ENCODE measurements at places on chromosomes 2 and 18.

DNA sequence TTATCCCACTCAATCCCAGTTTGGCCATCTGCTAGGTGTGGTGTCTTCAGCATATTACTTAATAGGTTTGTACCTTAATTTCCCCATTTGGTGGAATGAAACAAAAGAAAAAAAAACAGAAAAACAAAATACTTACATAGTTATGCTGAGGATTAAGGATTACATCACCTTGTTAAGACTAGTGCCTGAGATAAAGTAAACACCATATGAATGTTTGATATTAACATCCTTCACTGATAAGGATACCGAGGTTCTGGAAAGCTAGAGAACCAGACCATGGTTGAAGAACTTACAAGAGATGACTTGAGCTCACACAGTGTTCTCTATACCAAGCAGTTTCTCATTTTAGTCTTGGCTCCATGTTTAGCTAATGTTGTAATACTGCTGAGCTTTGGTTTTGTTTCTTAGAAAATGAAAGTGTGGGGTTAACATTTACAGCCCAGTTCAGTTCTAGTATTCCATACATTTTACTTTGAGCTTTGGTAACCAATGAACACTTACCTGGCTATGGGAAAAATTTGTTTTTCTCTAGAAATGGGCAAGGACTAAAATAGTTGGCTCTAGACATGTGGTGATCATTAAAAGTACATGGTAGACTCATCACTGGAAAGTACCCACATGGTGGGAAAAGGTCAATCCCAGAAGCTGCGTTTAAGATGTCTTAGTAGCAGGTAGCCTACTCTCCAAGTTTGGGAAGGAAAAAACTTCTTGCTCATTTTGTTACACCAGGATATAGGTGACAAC is 5.8 kb upstream of the GPD2 start:
- no peak for DNase-seq

DNA sequence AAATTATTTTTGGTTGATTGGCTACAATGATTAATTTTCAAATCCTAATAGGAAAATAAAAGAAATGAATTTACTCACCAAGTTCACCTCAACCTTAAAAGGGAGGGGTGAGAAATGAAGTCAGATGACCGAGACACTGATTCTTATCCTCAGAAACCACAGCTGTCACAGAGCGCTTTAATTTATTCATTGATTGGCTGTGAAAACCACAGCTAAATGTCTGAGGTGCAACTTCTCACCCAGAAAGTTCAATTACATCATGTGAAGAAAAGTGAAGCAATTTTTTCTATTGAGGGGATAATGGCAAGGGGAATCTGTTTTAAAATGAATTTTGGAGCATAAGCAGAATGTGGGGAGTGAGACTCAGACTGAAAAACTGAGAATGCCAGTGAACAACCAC is 128.4 kb downstream of the RNF152 start:
- no peak for DNase-seq

DNA sequence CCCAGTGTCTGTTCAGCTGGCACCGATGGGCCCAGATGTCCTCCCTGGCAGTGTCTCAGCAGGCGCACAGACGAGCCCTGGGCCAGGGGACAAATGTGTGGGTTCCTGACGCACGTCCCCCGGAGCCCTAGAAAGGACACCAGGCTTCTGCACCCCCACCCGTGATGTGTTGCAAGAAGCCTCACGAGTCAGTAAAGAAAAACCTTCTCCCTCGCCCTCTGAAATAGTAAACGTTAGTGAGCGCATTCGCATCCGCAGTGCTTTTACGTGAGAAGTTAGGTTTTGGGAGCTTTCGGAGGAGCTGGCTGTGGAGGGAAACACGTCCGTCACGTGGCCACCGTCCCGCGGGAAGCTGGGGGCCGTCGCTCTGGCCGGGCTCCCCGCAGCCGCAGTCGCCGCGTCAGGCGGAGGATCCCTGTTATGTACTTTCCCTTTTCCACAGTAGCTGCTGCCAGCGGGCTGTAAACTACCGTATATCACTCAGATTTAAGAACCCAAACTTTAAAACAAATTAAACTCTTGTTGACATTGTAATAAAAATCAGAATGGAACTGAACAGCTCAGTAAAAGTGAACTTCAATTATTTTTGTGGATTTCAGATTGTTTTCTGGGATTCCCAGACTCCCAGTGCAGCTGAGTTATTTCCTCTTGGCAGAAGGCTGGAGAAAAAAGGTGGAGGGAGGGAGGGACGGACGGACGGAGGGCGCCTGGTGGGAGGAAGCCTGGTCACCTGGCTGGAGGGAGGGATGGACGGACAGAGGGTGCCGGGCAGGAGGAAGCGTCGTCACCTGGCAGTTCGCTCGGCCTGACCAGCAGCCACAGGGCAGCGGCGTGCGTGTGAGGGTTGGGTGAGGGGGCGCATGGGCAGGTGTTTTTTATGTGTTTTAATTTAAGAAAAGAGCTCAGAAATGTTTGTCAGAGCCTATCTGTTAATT is 112.1 kb downstream of the NFATC1 start:
- DNase-seq: no peak

DNA sequence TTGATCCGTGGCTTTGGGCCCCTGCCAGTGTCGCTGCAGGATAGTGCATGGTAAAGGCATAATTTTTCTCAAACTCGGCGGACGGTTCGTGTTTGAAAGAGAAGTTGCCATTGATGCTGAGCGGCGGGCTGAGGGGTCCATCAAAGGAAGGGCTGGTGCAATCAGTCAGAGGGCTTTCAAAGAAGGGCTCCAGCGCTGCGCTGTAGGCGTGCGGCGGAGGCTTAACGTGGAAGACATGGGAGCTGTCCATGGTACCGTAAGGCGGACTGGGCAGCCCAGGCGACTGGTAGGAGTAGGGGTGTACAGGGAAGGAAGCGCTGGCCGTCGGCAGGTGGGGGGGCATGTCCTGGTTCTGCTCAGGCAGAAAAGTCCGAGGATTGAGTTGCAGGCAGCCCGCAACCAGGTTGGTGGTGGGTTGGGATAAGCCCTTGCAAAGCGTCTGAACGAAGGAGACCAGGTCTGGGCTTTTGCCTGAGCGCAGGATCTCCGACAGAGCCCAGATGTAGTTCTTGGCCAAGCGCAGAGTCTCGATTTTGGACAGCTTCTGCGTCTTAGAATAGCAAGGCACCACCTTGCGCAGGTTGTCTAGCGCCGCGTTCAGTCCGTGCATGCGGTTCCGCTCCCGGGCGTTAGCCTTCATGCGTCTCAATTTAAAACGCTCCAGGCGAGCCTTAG is 2.3 kb downstream of the NEUROD1 start:
- no peak for DNase-seq

DNA sequence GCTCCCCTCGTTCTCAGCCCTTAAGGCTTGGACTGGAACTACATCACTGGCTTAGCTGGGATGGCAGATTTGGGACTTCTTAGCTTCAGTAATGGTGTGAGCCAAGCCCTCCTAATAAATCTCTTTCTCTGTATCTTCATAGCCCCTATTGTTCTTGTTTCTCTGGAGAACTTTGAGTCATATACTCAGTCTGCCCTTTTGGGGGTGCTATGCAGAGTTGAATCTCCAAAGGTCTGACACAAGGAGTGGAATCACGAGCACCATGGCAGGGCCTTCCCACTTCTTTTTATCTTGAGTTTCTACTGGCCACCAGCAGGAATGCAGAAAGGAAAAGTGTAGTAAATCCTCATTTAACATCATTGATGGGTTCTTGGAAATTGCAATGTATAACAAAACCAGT is 13.3 kb upstream of the TGFA start:
- DNase-seq: no peak

All from BJ (cell line).